ENCODE measurements at places on chromosomes 7 and 10.

DNA sequence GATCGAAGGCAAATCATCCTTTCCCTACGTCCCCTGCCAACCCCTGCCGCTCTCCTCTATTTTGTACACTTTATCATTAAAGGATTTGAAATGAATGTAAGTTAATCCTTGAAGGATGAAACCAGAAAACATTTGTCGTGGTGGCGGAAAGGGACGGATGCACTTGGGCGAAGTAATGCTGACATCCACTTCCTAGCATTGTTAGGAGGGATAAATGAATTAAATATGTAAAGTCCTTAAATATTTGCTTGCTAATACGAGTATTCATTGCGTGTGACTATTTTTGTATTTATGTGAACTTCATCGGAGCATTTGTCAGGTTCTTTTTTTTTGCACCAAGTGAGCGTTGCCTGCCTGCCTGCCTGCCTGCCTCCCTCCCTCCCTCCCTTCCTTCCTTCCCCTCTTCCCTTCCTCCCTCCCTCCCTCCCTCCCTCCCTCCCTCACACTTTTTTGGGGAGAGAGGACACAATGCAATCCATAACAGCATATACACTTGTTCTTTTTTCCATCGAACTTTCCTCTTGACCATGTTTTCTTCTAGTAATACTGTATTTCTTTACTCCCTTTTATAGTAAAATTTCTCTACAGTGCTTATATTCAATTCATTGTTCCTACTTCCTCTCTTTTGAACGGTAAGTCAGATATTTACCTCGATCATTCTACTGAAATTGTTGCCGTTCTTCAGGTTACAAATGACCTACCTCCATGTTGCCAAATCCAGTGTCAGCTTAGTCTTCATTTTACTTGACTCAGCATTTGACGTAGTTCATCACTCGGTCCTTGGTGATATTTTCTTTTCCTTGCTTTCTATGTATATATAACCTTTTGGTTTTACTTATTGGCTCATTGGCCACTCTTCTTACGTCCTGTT, 831 bp downstream of the CCDC7 start:
- peak; percentile 28 for DNase-seq

DNA sequence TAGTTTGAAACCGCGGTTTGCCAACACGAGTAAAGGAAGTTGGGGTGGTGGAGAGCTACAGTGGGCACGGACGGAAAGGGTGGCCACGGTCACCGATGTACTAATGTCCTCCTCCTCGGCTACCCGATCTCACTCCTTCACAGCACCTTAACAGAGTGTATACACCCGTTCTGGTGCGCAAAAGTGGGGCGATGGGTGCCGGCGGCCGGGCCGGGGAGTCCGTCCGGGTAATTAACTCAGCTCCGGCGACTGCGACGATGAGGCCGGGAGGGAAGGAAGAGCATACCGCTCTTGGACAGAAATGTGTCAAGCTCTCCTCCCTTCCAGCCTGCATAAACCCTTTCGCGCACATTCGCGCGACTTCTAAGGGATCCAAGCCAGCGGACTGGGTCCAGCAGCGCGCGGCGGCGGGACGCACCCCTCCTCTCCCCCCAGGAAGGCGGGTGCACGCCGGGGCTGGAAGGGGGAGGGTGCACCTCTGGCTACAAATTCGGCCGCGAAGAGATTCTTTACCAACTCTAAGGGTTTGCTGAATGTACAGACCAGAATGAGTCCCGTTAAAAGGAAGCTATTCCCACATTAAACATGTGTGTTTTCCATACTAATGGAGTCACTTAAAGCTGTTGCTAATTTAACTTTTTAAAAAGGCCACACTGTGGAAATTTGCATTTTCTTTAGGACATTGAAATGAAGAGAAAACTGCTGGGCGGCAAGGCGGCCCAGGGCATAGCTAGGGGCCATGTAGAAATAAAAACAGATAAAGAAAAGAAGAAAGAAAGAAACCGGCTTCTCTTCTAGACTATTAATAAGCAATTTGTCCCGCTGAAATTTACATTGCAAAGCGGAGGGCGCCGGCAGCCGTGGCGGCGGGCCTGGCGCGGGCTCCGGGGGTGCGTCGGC, 6.6 kb upstream of the EBF3 start:
- no peak for DNase-seq

GRCh38 chr10:85149766-85150165, 821.4 kb downstream of the CCSER2 start:
- no peak for DNase-seq

DNA sequence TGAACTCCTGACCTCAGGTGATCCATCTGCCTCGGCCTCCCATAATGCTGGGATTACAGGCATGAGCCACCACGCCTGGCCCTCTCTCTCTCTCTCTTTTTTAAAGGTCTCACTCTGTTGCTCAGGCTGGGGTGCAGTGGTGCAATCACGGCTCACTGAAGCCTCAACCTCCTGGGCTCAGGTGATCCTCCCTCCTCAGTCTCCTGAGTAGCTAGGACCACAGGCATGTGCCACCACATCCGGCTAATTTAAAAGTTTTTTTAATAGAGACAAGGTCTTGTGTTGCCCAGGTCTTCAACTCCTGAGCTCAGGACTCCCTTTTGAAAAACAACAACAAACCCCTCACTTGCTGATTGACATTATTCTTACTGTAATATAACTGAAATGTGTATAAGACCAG, 11.6 kb downstream of the PALD1 start:
- DNase-seq, result no peak

DNA sequence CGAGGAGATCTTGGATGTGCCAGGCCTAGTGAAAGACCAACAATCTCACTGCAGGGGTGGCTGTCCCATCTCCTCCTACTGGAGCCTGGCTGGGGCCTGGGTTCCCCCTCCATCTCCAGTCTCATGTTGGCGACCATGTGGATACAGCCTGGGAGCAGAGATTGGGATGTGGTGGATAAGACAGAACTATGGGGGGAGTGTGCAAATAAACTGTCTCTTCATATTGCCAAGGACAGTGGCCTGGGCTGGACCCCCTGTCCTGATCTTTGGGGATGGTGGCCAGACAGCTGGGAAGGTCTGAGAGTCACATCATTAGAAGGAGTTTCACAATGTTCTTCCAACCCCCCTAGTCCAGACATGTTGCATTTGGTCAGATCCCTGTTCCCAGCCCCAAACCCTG, 5.8 kb upstream of the MINDY4 start:
- no peak for DNase-seq

DNA sequence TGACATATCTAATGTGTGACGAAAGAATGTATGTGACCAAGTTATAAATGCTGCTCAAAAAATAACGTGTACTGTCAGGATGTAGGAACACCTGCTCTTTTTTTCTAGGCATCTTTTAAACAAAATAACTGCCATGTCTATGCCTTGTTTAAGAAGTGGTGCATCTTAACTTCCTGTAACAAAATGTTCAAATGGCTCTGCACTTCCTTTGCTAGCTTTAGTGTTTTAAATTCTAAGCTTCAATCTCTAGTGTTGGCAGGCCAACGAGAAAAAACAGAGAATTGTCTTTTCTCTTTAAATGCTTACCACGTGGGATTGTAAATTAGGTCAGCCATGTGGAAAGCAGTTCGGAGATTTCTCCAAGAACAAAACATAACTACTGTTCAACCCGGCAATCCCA, 14.6 kb upstream of the PDSS1 start:
- DNase-seq, result no peak

GRCh38 chr10:18528292-18528691, 123.1 kb downstream of the NSUN6 start:
- no peak for DNase-seq

GRCh38 chr10:122249991-122250750, 20.9 kb upstream of the BTBD16 start:
- DNase-seq, result no peak

DNA sequence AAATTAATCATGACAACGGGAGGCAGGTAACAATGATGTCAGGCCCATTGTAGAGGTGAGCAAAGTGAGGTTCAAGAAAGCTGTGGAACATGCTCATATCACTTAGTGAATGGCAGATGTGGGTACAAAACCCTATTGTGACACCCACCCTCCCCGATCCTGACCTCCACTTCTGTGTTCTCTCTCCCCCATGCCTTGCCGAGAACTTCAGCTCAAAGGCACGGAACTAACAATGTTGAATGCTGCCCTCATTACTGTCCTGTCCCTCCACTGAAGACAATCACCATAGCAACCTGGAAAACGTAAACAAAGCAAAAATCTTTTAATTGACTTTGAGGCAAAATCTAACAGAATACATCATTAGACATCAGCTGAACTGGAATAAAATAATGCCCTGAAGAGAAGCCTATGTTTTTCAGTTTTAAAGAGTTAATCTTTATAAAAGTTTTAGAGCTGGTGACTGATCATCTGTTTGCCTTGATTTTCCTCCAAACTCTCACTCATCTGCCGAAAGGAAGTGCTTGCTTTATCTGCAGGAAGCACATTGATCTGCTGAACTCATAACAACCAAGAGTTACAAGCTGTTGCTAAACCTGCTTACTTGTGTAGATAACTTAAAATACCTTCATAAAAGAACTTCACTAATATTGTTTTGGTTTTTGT, 133.6 kb downstream of the CUBN start:
- no peak for DNase-seq

DNA sequence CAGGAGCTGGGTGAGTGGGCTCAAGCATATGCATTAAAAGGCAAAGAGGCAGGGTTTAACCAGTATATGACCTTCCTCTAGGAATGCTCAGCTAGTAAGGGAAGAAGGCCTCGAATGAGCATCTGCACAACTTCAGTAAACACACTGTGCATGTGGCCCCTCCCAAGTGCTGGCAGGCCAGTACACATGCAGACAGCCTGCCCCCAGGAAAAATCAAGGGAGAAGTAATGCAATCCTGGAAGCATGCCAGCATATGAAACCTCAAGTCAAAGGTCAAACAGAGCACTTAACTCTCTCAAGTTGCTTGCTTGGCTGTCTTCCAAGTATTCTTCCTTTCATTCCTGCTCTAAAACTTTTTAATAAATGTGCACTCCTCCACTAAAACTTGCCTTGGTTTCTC, 208.4 kb downstream of the ACTR3B start:
- DNase-seq, result no peak

- DNase-seq, result no peak
Observed at GRCh38 chr10:14543046-14543903, 212.6 kb upstream of the FRMD4A start.

DNA sequence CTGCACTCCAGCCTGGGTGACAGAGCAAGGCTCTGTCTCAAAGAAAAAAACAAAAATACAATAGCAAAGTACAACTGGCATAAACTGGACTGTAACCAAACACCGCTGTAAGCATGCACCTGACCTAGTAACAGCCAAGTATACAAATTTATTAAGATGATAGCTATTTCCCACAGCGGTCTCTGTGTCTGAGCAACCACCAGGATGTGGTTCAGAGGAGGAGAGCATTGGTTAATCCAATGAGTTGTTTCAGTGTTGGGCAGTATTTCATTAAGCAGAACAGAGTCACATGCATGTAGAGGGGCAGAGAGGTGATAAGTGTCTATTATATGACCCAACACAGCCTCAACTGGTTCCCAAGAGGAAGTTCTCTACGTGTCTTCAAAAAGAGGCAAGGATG, 4.0 kb downstream of the SLC16A12 start:
- no peak for DNase-seq

GRCh38 chr10:15901889-15902288, 41.6 kb upstream of the MINDY3 start:
- no peak for DNase-seq

GRCh38 chr10:1715821-1716220, 21.5 kb downstream of the ADARB2 start:
- no peak for DNase-seq

DNA sequence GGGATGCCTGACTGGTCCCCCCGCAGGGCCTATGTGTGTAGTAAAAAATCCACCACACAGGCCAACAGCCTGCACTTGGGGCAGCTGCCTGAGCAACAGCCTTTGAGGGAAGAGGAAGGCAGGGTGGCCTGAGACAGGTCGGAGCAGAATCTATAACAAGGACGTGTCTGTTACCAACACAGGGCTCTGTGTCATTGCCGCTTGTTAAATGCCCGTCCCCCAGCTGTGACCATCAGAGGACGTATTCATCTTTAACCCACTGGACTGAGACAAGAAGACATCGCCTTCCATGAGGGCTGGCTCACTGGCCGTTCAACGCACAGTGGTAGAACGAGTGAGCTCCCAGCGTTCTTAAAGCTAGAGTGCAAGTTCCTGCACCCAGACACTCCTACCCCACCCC, 7.8 kb downstream of the PDIA4 start:
- DNase-seq, result no peak

DNA sequence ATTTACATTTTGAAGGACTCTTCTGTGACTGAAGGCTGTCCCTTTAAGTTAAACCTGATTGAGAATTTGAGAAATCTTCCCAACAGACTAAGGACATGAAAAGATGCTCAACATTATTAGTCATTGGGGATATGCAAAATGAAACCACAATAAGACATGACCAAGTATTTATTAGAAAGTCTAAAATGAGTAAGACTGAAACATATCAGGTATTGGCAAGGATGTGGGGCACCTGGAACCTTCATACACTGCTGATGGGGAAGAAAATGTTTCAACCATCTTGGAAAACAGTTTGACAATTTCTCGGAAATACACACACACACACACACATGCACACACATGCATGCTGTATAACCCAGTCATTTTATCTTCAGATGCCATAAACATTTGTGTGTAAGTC, 132.1 kb upstream of the CDK6 start:
- no peak for DNase-seq

- no peak for DNase-seq
Observed at GRCh38 chr10:131227163-131227740, 84.3 kb downstream of the TCERG1L start.

- DNase-seq, result no peak
Observed at GRCh38 chr7:155166673-155167370, 96.7 kb downstream of the HTR5A start.

GRCh38 chr7:73717025-73717807, 2.3 kb downstream of the STX1A start:
- no peak for DNase-seq

DNA sequence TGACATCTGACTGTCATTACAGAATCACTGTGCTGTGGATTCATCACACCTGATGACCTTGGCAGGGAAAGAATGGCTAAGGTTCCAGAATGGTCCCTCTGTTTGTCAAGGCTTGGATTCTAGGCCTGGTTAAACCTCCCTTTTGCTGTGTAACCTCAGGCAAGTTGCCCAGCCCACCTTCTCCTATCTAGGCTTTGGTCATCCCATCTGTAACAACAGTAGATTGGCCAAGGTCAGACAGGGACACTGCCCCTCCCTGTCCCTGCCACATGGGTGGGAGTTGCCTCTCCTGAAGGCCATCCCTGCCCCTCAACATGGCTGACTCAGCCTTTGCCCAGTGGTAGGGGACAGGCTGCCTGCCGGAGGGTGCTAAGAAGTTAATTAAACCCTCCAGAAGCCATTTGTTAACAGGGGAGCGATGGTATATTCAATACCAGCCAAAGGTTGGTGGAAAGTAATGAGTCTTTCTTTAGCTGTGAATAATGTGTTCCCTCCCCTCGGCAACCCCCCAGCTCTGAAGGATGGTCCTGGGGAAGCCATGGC, 149.8 kb upstream of the PCBD1 start:
- DNase-seq, result no peak

Measured in colonic mucosa (tissue), 4 donors.